Activated CD4-positive, CD25-positive, alpha-beta regulatory T cell treated with anti-CD3 and anti-CD28 coated beads, Interleukin-2, amount 50 U/mL, for 72 hours (primary cell): ENCODE measurements at places on chromosomes 7 and 10.

GRCh38 chr7:116218747-116219146 lies 8.4 kb downstream of the TES start:
- DNase-seq, result no peak

DNA sequence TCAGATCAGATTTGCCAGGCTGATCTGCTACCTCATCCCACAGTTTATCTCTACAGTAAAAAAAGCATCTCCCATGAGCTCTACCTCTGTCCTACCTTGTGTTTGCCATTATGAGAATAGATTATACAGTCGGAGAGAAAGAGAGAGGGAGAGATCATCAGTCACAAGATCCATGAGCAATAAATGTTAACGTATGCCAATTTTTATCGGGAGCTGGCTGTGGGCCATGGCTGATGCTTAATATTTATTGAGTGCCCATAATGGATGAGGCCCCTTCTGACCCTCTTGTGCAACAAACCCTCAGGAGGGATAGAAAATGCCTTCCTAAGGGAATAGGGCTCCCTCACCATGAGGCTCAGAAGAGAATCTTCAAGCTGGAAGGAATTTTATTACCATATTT lies 52.8 kb downstream of the C10orf90 start:
- DNase-seq, result no peak

GRCh38 chr10:116995648-116996047 lies 9.3 kb downstream of the SHTN1 start:
- no peak for DNase-seq

DNA sequence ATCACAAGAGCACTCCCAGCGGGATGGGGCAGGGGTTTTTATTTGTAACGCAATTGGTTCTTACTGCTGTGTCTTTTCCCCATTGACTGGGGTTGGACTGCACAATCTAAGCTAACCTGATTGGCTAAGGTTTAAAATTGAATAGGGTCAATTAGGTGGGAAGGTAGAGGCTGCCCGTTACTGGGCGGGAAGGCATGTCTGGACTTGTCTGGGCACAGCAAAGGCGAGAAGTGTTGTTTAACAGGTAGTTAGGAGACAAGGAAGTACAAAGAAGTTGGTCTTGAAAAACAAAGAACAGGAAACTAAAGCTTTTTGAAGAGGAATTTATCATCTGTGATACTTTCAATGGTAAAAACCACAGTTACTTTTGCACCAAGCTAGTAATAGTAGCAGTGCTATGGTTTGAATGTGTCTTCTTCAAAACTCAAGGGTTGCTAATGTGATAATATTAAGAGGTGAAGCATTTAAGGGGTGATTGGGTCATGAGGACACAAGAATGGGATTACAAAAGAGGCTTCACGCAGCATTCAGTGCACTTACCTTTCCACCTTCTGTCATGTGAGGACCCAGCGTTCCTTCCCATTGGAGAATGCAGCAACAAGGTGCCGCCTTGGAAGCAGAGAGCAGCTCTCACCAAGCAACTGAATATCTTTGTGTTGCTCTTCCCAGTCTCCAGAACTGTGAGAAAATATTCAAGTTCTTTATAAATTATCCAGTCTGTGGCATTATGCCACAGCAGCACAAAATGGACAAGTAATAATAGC lies 875.5 kb upstream of the SORCS1 start:
- no peak for DNase-seq

DNA sequence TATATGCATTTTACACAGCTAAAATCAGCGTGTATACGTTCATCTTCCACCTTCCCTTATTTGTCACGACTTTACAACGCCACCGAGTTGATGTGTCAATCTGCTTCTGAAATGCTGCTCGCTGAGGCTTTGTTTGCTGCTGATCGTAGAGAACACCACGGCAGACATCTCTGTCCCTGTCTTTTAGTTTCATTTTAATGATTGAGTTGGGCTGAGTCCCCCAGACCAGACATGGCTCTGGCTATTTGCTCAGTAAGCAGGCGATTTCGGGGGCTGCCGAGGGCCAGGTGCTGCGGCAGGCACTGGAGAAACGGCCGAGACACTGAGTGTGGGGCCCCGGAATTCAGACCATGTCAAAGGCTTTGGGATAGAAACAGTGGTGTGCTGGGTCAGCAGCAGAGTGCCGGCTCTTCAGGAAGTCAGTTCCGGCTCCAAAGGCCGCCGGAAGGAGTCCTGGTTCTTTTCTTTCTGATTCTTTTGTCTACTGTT lies 5.0 kb downstream of the LRRC27 start:
- no peak for DNase-seq

- DNase-seq, result no peak
Measured at GRCh38 chr10:96524741-96525140, 11.0 kb upstream of the TLL2 start.

DNA sequence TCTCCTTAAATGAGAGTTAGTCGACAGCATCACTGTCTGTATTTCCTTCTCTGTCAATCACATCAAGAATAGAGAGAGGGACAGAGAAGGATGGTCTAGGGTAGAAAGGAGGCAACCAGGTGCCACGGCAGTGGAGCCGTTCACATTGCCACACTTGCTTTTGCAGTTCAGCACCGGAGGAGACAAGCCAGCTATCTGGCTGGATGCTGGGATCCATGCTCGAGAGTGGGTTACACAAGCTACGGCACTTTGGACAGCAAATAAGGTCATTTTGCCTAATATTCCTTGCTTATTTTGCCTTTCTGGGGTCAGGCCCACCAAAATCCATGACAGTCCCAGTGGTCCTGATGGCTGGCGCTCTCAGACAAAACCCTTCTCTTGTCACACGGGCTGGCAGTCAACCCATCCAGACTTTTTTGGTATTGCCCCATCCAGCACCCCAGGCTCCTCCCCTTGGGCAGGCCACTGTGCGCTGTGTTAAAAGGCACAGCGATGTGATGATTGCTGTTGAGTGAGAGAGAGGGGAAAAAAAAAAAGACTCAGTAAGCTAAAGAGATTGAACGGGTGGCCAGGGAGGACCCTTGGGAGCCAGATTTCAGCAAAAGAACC lies 8.4 kb downstream of the CPA2 start:
- DNase-seq, result no peak

- DNase-seq, result no peak
Measured at GRCh38 chr7:151936207-151936606, 20.0 kb upstream of the GALNTL5 start.
